ENCODE measurements at places on chromosomes 3 and 15. TPM values are rescaled to one million over a fixed set of nuclear protein-coding genes. Genes with fewer than 3 reads are reported as not detected.

Gene SPATA12
- total RNA-seq = 0.43 TPM

Gene PIK3CA
- 19.4 TPM for total RNA-seq

Gene PPARG
- total RNA-seq = 58.3 TPM

Gene LSAMP
- not detected for total RNA-seq

Gene NR1I2
- total RNA-seq = not detected

Gene ADCY5
- 0.23 TPM for total RNA-seq

Gene VWA5B2
- 5.7 TPM for total RNA-seq

Gene TMOD3
- 31.1 TPM for total RNA-seq

Gene AADACL2
- total RNA-seq = not detected

Gene MAGI1
- 1.3 TPM for total RNA-seq

Gene SCAMP5
- total RNA-seq = 1.0 TPM

DNA sequence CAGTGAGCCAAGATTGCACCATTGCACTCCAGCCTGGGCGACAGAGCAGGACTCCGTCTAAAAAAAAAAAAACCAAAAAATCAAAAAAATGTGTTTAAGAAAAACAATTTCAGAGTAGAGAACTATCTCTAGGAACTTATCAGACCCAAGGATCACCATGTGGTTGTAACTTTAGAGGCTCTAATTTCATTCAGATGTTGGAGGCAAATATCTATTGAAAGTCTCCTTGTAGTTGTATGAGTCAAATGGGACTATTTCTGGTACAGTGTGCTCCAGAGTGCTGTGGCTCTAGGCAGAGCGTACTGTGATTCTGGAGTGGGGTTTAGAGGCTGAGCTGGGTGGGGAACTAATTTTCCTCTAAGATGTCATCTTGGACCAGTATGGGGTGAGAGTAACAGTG is 398.7 kb downstream of the SHQ1 start:
- DNase-seq = no peak

DNA sequence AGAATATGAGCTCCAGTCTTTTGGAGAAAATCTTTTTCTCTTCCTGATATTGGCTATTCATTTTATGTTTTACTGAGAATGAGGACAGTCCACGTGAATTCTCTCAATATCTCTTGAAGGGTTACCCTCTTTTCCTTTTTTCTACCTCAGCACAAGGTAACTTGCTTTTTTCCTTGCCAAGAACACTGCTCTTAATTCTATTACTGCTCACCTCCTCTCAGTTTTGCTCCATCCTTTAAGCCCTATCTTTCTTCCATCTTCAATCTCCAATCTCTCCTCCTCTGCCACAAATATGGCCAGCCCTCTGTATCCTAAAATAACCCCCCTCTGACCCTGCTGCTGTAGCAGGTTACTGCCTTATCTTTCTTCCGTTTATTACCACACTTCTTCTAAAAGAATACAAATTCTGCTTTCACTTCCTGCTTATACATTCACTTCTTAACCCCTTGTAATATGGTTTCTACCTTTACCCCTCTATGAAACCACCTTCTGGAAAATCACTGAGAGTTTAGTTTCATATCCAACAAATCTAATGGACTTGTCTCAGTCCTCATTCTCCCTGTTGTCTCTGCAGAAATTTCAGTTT is 89.0 kb downstream of the NFKBIZ start:
- DNase-seq = no peak

- DNase-seq = no peak
Measured at GRCh38 chr3:89340408-89340807, 233.0 kb downstream of the EPHA3 start.

DNA sequence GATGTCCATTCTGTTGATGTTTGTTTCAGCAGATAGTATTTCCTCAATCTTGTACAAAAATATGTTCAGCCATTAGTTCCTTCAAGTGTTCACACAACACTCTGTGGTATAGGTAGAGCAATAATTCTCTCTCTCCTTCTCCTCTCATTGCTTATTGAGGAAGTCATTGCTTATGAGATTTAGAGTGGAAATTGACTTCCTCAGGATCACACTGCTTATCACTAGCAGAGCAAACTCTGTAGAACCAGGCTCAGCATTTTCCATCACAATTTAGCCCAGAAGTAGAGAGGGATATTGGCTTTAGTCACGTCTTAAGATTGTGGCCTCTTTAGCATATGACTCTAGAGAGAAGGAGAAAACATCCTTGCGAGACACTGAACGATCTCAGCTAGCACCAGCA is 31.2 kb downstream of the RAB11A start:
- no peak for DNase-seq

GRCh38 chr3:197912741-197913476 is 37.1 kb upstream of the RPL35A start:
- DNase-seq = no peak

GRCh38 chr3:36874424-36874823 is 70.4 kb downstream of the TRANK1 start:
- DNase-seq = no peak

DNA sequence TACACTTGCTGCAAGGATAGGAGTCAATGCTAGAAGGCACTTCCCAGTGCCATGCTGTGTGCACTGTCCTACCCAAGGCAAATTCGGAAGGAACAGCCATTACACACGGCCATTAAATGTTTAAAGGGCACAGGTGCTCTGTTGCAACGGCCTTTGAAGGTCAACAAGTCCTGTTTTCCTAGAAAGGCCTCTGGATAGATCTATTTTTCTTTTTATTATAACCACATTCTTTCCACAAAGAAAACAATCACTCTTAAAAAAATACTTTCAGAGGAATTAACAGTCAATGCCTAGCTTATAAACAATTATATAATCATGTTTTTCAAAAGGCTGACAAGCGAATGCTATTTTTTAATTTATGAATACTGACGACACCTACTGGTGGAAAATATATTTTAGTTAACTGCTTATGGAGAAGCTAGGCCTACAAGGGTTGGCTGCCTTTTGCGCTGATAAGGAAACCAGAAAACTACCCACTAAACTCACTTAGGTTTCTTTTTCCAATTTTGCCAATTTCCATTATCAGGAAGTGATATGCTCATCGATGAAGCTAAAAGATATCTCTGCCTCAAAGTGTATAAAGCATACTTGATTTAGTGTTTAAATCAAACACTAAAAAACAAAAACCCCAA is 2.4 kb downstream of the ARHGEF3 start:
- peak; percentile 30 for DNase-seq

DNA sequence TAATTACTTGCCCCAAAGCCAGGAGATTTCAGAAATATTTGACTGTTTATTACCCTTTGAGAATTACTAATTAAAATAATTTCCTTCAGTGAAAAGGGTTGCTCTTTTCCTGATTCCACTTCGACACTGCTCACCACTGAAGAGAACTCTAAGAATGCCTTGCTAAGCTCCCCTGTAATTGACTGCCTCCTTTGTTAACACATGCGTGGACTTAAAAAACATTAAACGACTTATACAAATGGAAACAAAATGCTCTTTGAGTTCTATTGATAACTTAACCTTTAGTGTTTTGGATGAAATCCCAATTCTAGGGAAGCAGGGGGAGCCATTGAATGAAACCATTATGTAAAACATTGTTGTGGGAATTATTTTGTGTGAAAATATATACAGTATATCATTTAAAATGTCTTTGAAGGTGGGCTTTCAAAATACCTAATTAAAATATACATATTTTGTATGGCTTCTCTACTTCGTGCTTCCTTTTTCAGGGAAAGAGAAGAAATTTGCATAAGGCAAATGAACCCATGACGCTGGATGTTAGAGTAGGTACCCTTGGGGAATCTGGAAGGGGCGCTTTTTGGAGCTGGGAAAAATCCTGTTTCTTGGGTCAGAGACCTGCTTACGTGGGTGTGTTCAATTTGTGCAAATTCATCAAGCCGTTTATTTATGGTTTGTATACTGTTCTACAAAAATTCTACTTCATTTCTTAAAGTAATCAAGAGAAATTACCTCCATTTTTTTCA is 64.2 kb downstream of the WWTR1 start:
- DNase-seq = no peak

GRCh38 chr3:107117922-107118536 is 259.2 kb upstream of the CCDC54 start:
- peak; percentile 8 for DNase-seq

DNA sequence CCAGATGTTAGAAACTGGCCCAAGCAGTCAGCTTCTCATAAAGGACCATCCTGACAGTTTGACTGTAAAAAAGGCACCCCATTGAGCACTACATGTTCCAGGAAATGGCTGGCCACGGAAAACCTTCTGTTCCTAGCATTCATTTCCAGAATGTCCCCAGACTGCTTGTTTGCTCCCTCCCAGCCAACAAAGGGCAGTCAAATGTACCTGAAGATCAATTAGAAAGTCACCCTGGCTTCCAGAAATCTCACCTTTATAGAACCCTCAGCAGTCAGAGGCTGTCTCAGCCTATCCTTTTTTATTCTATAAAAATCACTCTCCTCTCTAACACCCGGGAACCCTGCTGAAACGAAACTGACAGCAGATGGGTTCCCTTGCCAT is 784 bp upstream of the SAMMSON start:
- DNase-seq = no peak

DNA sequence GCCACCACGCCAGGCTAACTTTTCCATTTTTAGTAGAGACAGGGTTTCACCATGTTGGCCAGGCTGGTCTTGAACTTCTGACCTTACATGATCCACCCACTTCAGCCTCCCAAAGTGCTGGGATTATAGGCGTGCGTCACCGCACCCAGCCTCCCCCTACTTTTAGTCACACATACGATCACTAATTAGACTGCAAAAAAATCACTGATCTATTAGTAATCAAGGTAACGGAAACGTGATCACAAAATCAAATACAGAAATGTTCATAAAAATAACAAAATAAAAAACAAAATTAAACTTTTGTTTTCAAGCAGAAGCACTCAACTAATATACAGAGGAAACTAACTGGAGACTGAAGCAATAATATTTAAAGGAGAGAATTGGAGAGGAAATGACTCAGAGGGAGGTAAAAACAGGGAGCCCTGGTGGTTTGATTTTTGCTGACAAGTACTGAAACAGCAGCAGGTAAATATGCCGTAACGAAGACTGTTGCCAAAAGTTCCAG is 4.6 kb downstream of the WDR53 start:
- DNase-seq = peak; percentile 43

- DNase-seq = peak; percentile 93
Measured at GRCh38 chr3:188026191-188026968, 127.6 kb upstream of the LPP start.

DNA sequence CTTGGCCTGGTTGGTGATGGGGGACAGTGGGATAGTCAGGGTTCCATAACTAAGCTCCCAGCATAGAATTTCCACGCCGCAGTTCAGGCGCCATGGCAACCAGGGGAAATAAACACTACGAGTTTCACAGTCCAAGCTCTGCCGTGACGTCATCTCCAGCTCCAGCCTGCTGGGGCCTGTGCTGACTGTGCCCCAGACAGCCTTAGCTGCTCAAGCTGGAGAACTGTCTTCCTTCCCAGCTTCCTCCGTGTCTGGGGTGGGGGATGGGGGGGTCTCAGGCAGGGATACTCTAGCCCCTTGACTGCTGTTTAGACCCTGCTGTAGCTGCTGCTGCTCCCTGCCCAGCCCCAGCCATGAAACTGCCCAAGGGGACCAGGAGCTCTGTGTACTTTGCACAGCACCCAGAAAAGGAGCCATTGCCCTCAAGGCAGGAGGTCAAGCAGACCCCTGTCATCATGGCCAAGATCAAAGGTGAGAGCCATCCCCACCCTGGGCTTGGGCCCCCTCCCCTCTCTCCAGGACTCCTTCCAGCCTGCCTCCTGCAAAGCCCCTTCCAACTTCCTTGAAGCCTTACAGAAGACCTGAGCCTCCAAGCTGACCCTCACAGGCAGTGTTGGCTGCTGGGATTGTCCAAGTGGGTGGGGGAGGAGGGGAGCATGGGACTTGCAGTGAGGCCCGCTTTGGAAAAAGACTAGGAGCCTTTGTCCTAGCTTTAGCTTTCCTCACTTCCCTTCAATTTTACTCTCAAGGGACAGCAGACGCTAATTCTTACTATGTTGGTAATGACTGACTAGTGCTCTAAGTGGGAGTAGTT is 11.4 kb upstream of the CSPG4 start:
- DNase-seq = peak; percentile 74

DNA sequence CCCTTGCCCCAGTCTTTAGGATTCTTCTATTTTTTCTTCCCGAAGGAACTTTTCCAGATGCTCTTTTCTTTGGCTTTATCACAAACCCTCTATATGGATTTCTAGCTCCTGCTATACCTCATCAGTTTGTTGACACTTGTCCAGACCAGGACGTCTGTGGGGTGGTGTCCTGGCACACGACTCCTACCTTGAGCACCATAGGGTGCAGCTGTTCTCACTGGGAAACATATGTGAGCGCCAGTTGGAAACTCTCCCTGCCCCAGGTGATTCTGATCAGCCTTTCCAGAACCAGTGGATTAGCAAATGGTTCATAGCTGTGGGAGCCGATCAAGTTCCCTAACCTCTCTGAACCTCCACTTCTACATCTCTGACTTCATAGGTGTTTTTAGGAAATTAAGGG is 40.6 kb upstream of the USP3 start:
- no peak for DNase-seq

DNA sequence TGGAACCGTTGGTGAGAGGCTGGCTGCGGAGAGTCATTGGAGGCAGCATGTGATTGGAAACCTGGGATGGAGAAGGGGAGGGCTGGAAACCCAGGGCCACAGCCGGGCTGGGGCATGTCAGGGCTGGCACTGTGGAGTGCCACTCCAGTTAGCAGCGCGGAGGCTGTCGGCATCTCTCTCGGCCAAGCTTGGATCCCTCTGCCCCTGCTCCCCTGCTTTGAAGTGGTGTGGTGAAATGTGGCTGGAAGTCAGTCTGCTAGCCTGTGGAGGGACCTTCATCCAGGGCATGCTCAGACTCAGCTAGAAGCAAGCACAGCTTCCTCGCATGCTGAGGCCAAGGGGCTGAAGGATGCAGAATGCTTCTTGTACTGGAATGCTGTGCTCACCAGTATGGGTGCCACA is 13.5 kb downstream of the SLCO3A1 start:
- peak; percentile 70 for DNase-seq

GRCh38 chr3:171653701-171654100 is 156.6 kb downstream of the PLD1 start:
- DNase-seq = no peak

GRCh38 chr15:57307527-57308169 is 68.7 kb upstream of the CGNL1 start:
- no peak for DNase-seq

DNA sequence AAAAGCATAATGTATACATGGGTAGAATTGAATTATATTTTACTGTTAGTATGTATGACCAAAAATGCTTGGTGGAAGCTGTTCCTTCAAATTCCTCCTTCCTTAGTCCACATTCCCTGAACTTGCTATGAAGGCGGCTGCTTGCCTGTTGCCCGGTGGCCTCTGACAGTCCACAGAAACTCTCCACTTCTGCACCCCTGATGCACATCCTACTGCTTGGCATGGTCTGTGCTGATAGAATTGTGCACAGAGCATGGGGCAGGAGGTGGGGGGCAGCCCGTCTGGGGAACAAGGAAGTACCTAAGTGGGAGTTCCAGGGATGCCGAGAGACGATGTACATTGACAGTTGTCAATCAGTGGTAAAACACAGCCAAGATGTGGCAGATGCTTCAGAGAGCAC is 33.7 kb upstream of the GABRB3 start:
- no peak for DNase-seq

- DNase-seq = no peak
Measured at GRCh38 chr3:50336452-50337174, 4.0 kb downstream of the RASSF1 start.

- peak; percentile 94 for DNase-seq
Measured at GRCh38 chr3:138694287-138695007, 85.9 kb downstream of the FAIM start.
